ENCODE measurements at places on chromosomes 11 and 22. TPM values are rescaled to one million over a fixed set of nuclear protein-coding genes. Genes with fewer than 3 reads are reported as not detected.

The HEPN1 gene
- not detected for total RNA-seq

The OR51F2 gene
- total RNA-seq: not detected

The IGLL1 gene
- not detected for total RNA-seq

The SCO2 gene
- total RNA-seq: 4.9 TPM

The ADAMTS8 gene
- total RNA-seq: 23.0 TPM

The CCDC134 gene
- total RNA-seq: 7.9 TPM

The TMEM191B gene
- 7.6 TPM for total RNA-seq

The LUZP2 gene
- total RNA-seq: not detected

The CAVIN3 gene
- total RNA-seq: 36.3 TPM

The APOL3 gene
- 77.0 TPM for total RNA-seq

The SLC37A4 gene
- 13.2 TPM for total RNA-seq

The GDPD4 gene
- not detected for total RNA-seq

The ANO3 gene
- total RNA-seq: 0.27 TPM

The H19 gene
- 87.6 TPM for total RNA-seq

The SCN3B gene
- total RNA-seq: 3.2 TPM

The NEFH gene
- 1.0 TPM for total RNA-seq

The ST13 gene
- total RNA-seq: 237 TPM

The DEFB131B gene
- not detected for total RNA-seq

The OR4D5 gene
- total RNA-seq: not detected

The LRRC32 gene
- 121 TPM for total RNA-seq

The CRYBB2 gene
- total RNA-seq: not detected

The CD6 gene
- 6.1 TPM for total RNA-seq

The GTSE1 gene
- 1.4 TPM for total RNA-seq

The MMP3 gene
- total RNA-seq: not detected

The TRIM6 gene
- total RNA-seq: 3.7 TPM

The OTOG gene
- not detected for total RNA-seq

The F2 gene
- not detected for total RNA-seq

The MMP1 gene
- total RNA-seq: 0.97 TPM

The YPEL4 gene
- total RNA-seq: 3.1 TPM

The JAML gene
- total RNA-seq: 163 TPM

The TRIM29 gene
- total RNA-seq: 8.3 TPM

The MEI1 gene
- total RNA-seq: 4.3 TPM

The ZMAT5 gene
- 18.3 TPM for total RNA-seq

The DDTL gene
- total RNA-seq: 2.9 TPM

The OR5B21 gene
- total RNA-seq: not detected

The OR2AG1 gene
- total RNA-seq: not detected

The MN1 gene
- 6.5 TPM for total RNA-seq

The SLC22A9 gene
- not detected for total RNA-seq

The BTG4 gene
- total RNA-seq: 0.38 TPM

The UPK3A gene
- not detected for total RNA-seq

The HEPHL1 gene
- total RNA-seq: not detected

The BAIAP2L2 gene
- total RNA-seq: 0.44 TPM

The SUSD2 gene
- total RNA-seq: 200 TPM

The DDIAS gene
- 13.3 TPM for total RNA-seq

The MS4A3 gene
- total RNA-seq: not detected

The NELL1 gene
- total RNA-seq: 0.15 TPM

The DRICH1 gene
- 1.6 TPM for total RNA-seq

The IFITM1 gene
- 128 TPM for total RNA-seq

The POU2AF3 gene
- 3.4 TPM for total RNA-seq

The CASP5 gene
- 5.8 TPM for total RNA-seq

The IL18 gene
- total RNA-seq: 48.7 TPM

The TOMT gene
- total RNA-seq: not detected

The APOA4 gene
- total RNA-seq: not detected

The GLB1L3 gene
- 0.27 TPM for total RNA-seq
